Activated naive CD4-positive, alpha-beta T cell treated with Interleukin-2 at 50 U/mL for 16 hours (primary cell): ENCODE measurements at places on chromosomes 13 and 19.

GRCh38 chr13:31774186-31774750 is 34.9 kb downstream of the RXFP2 start:
- DNase-seq, result no peak

DNA sequence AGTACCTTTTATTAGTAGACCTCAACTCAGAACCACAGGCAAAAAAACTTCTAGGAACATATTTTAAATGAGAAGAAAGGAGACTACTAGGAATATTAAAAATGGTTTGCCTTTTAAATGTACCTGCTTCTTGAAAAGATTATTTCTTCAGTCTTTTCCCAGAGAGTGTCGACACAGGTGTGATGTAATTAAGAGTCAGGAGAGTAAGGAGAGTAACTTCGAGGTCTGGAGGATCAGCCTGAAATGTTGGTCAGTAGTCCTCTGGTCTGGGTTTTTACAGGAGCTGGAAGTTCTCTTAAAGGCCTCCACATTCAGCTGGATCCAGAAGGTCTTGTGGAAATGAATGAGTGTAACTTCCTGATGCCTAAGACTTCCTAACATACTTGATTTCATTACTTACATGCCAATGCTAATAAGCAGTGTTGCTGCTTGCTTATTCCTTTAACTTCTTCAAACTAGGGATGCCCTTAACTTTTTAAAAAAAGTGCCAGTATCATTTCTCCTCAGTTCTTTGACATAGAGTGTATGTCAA is at the start of gene KCTD4:
TSS of gene KCTD4 (minus strand) at position 345 of the 532 bp plus-strand sequence. CDS start 6,478 bp downstream, outside the sequence.
- no peak for DNase-seq

- no peak for DNase-seq
Observed at GRCh38 chr13:35855531-35856019, 275.6 kb downstream of the DCLK1 start.

- DNase-seq, result no peak
Observed at GRCh38 chr19:7397687-7398086, 49.0 kb downstream of the ARHGEF18 start.

GRCh38 chr13:44364345-44365000 is 9.2 kb upstream of the SERP2 start:
- no peak for DNase-seq

GRCh38 chr13:52454459-52454819 is 839 bp upstream of the CKAP2 start:
- DNase-seq, result peak; percentile 18
